ENCODE measurements at places on chromosomes 7 and 10. TPM values are rescaled to one million over a fixed set of nuclear protein-coding genes. Genes with fewer than 3 reads are reported as not detected.

Gene ZNF804B
- polyA plus RNA-seq: not detected

Gene LIPK
- not detected for polyA plus RNA-seq

Gene PPP1R3C
- polyA plus RNA-seq: 41.0 TPM

Gene CRHR2
- polyA plus RNA-seq: 1.2 TPM

Gene DNAJB12
- 22.6 TPM for polyA plus RNA-seq

Gene PNLIPRP3
- polyA plus RNA-seq: not detected

Gene CARD11
- 0.14 TPM for polyA plus RNA-seq

Gene RBM20
- polyA plus RNA-seq: 10.1 TPM

DNA sequence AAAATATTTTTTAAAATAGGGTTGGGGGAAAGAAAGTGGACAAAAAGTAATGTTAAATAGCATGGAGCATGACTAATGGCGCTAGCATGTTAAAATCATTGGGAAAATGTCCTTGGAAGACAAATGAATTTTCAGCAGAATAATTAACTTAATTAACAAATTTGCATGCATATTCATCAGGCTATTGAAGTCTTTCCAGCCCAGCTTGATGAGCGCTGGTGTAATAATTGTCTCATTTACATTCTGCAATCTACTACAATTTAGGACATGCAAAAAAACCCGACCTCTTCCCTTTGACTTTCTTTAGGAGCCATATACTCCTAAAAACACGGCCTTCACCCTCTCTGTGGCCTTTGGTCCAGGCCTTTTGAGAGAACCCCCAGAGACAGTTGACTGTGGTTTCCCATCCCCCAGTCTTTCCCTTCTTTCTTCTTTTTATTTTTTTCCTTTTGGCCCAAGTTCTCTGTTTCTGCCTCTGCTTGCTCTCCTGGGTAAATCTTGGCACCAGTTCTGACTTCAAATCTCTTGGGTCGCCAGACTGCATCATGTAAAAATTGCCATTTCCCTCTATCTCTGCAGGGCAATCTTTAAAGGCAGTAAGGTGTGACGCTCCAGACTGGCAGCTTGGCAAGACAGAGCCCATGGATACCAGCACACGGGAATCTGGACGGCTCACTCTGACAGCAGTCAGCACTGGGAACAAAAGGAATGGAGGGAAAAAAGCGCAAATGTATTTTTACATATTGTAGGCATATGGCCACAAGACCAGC is 105.5 kb downstream of the NEUROD6 start:
- no peaks in the 10 kb centered on the region for H3K27me3 ChIP-seq
- DNase-seq: peak; percentile 7
- no peaks in the 10 kb centered on the region for H3K36me3 ChIP-seq
- H3K4me3 ChIP-seq: no peak overlapping the region

- no peaks in the 10 kb centered on the region for H3K27me3 ChIP-seq
- peaks cover 25% of the 10 kb centered on the region for H3K36me3 ChIP-seq
- no peaks in the 10 kb centered on the region for H3K4me1 ChIP-seq
- no peak overlapping the region for H3K27ac ChIP-seq
- no peak overlapping the region for H3K4me3 ChIP-seq
Measured at GRCh38 chr7:100363098-100363497, 5.2 kb downstream of the PILRB start.

GRCh38 chr10:95579292-95579691 is 18.1 kb upstream of the SORBS1 start:
- H3K27ac ChIP-seq: no peak overlapping the region
- no peaks in the 10 kb centered on the region for H3K27me3 ChIP-seq
- no peak overlapping the region for H3K4me3 ChIP-seq

DNA sequence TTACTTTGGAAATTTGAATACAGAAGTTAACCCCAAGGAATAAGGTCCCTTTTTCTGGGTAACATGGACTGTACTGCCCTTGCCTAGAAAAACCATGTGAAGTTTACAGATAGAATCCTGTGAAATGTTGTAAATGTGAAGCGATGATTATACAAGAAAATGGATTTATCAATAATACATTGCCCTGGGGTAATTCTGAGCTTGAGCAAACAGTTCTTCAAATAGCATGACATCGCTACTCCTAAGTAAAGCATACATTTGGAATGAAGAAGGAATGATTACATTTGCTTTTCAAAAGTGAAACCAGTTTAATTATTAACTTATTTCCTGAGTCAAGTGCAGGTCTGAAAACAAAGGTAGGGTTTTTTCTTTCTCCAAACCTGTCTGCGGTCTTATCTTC is 43.3 kb upstream of the FZD8 start:
- no peak overlapping the region for H3K27ac ChIP-seq
- H3K36me3 ChIP-seq: no peaks in the 10 kb centered on the region
- H3K4me1 ChIP-seq: no peaks in the 10 kb centered on the region
- H3K4me3 ChIP-seq: no peak overlapping the region
- DNase-seq: no peak

- H3K27ac ChIP-seq: no peak overlapping the region
- no peaks in the 10 kb centered on the region for H3K36me3 ChIP-seq
- no peaks in the 10 kb centered on the region for H3K27me3 ChIP-seq
- H3K4me3 ChIP-seq: no peak overlapping the region
- H3K4me1 ChIP-seq: no peaks in the 10 kb centered on the region
Measured at GRCh38 chr10:26334232-26334931, 103.8 kb upstream of the APBB1IP start.

DNA sequence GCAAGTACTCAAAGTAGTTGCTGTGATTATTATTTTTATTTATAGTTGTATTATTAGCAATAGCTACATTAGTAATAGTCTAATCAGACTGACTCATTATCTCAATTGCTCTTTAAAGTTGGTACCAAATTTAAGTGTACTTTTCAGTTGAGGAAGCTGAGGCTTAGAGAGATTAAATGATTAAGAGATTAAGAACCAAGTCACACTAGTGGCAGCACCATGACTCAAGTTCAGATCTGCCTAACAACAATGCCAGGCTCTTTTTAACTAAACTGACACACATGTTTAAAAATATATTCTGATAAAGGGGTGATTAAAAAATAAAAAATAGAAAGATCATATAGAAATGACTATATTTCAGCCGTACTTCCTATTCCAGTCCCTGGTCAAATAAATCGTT is 42.0 kb downstream of the FZD1 start:
- H3K4me1 ChIP-seq: no peaks in the 10 kb centered on the region
- DNase-seq: no peak
- H3K27me3 ChIP-seq: no peaks in the 10 kb centered on the region
- H3K27ac ChIP-seq: no peak overlapping the region
